Spinal cord (tissue), 10 donors: ENCODE measurements at places on chromosomes 3 and 15. TPM values are rescaled to one million over a fixed set of nuclear protein-coding genes. Genes with fewer than 3 reads are reported as not detected.
A peak's percentile ranks its signal among the peaks of the same experiment; 100 is the strongest.

DNA sequence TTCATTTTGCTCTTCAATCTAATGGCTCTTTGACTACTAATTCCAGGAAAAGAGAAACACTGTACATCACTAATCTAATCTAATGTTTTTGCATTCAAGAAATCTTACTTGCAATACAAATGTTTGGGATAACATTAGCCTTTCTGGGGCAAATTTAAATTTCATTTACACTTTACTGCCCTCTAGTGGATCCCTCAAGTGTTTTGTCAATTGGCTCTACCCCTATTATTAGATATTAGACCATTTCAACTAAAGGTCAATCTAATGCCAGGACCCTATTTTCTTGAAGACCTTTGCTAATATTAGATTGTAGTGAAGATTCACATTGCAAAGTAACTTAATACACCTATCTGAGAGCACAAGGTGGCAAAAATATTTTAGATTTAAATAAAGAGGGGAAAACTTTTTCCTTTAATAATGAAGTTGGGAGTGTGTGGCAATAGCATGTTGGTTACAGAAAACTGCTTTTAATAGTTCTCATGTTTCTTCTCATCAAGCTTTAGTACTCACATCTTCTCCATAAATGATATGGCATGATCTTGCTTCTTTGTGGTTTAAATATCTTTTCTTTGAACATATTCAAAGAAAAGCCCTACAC, 5.0 kb downstream of the C2CD4A start:
- H3K36me3 ChIP-seq = no peaks in the 10 kb centered on the region
- peaks cover 32% of the 10 kb centered on the region for H3K27me3 ChIP-seq
- DNase-seq = no peak
- H3K4me3 ChIP-seq = no peak overlapping the region
- peaks cover 7% of the 10 kb centered on the region for H3K4me1 ChIP-seq
- H3K27ac ChIP-seq = no peak overlapping the region

- DNase-seq = no peak
- H3K27ac ChIP-seq = no peak overlapping the region
- H3K4me3 ChIP-seq = no peak overlapping the region
Observed at GRCh38 chr3:160296591-160296990, 71.4 kb downstream of the C3orf80 start.

DNA sequence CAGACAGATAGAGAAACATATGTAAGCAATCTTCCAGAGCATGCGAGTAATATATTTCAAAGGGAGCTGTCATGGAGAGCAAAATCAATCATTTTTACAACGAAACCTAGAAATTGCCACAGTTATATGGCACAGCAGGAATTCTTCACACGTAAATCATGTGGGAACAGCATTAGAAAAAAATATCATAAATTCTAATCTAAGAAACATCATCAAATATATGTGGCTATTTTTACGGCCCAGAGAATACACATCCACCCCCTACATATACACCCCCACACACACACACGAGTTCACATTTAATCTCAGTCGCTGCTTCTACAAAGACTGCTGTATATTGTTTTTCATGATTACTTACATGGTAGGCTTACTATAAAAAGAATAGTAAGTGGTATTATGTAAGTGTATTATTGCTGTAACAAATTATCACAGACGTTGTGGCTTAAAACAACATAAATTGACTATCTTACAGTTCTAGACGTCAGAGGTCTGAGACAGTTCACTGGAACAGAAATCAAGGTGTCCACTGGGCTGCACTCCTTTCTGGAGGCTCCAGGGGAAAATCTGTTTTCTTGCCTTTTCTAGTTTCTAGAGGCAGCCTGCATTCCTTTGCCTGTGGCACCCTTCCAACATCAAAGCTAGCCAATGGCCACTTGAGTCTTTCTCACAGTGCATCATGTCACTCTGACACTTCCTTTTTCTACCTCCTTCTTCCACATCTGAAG, 363.3 kb downstream of the ULK4 start:
- H3K4me3 ChIP-seq = no peak overlapping the region
- DNase-seq = no peak
- H3K4me1 ChIP-seq = no peaks in the 10 kb centered on the region

DNA sequence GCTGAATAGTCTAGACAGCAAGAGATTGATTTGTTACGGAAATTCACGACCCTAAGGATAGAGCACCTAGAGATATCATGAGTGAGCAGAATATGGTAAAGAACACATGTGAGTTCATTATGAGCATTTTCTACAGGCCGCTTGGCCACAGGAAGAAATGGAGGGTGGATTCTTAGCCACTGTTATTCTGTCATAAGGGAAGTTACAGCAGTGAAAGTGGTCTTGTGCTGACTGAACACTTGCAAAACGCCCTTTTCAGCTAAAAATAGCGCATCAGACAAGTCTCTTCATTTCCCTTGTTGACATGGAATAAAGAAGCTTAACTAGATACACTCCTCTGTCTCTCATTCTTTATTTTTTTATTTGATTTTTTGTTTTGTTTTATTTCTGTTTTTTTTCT, 19.8 kb downstream of the DGKG start:
- no peak overlapping the region for H3K4me3 ChIP-seq
- no peak for DNase-seq
- no peaks in the 10 kb centered on the region for H3K27me3 ChIP-seq

GRCh38 chr3:149292666-149293065, 40.8 kb downstream of the TM4SF18 start:
- H3K4me1 ChIP-seq = no peaks in the 10 kb centered on the region
- no peak for DNase-seq
- H3K36me3 ChIP-seq = no peaks in the 10 kb centered on the region
- no peak overlapping the region for H3K4me3 ChIP-seq
- no peaks in the 10 kb centered on the region for H3K27me3 ChIP-seq
- H3K27ac ChIP-seq = no peak overlapping the region

DNA sequence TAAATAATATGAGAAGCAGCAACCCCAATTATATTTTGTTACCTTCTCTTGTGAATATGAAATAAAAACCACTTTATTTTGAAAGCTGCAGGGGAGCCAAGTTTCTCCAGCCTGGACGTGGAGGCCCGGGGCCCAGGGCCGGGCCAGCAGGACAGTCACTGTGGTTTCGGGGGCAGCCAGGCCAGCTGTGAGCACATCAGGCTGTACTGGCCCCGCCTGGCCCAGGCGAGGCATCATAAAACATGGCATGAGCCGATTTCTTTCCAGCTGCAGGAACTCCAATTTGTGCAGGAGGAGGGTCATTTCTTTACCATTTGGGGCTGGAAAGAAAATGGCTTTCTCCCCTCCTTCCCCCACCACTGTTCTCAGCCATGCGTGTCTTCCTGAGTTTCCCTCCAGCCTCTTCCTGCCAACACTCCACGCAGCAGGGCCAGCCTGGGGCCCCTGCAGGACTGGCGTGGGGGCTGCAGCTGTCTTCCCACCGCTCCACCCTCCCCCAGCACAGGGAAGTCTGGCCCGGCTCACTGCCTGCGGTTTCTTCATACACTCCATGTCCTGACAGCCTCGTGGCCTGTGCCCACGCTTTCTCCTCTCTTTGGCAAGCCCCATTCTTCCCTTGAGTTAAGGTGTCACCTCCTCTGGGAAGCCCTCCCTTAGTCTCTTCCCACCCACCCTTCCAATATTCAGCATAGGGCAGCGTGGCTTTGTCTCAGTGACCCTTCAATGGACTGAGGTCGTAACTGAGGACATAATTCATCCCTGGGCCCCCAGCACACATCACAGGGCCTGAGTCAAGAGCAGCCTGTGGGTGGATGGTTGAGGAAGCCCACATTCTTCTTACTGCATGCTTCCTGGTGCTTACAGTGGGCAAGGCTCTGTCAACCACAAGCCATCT, 135.8 kb downstream of the CHSY1 start:
- peak overlapping the region; percentile 72 for H3K27ac ChIP-seq
- H3K36me3 ChIP-seq = no peaks in the 10 kb centered on the region
- H3K27me3 ChIP-seq = no peaks in the 10 kb centered on the region
- DNase-seq = no peak
- peaks cover 69% of the 10 kb centered on the region for H3K4me1 ChIP-seq

DNA sequence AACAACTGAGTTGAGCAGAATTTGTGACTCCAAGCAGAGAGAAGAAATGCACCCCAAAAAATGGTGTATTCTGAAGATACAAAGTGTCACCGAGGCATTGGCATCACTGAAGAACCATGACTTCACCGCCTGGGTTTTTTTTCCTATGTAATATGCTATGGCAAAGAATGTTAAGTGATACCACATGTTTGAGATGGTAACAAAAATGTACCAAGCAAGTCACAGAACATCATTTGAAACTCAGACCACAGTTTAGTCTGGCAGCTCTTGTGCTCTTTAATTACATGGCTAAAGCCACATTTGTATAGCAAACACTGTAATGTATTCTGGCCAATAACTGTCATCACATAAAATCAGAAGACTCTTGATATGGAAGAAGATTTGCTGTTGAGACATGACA, 323.5 kb downstream of the ULK4 start:
- H3K27me3 ChIP-seq = no peaks in the 10 kb centered on the region
- no peak overlapping the region for H3K4me3 ChIP-seq
- no peaks in the 10 kb centered on the region for H3K4me1 ChIP-seq
- DNase-seq = no peak
- no peaks in the 10 kb centered on the region for H3K36me3 ChIP-seq

DNA sequence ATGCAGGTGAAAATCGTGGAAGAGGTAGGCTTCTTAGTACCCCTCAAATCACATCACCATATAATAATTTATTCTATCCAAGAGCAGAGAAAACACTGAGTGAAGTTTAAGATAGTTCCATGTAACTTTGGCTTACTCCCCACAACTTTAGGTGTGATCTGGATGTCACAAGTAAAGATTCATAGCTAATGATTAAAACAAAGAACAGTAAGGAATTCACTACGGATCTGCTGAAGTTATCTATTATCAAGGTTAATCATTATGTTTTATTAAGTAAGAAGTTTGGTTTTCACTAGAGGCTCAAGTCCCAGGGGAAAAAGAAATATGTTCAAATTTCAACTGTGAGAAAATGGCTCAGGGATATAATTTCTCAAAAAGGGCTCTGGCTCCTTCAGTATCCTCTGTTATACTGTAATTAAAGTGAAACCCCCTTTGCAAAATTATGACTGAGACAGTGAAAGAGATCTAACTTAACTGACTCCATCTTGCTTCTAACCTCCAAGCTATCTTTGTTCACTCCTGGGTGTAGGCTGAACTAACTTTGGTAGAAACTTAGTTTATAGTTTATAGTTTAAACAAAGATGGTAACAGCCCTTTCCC, 17.1 kb downstream of the CD80 start:
- H3K4me1 ChIP-seq = no peaks in the 10 kb centered on the region
- no peaks in the 10 kb centered on the region for H3K36me3 ChIP-seq
- DNase-seq = no peak
- no peak overlapping the region for H3K4me3 ChIP-seq
- no peaks in the 10 kb centered on the region for H3K27me3 ChIP-seq

- H3K4me1 ChIP-seq = peaks cover 11% of the 10 kb centered on the region
- H3K27ac ChIP-seq = no peak overlapping the region
- H3K36me3 ChIP-seq = no peaks in the 10 kb centered on the region
Observed at GRCh38 chr3:196093317-196094111, 11.6 kb upstream of the TFRC start.

GRM2 gene
- 1.3 TPM for total RNA-seq

- no peak overlapping the region for H3K4me3 ChIP-seq
- peaks cover 8% of the 10 kb centered on the region for H3K27me3 ChIP-seq
- no peaks in the 10 kb centered on the region for H3K36me3 ChIP-seq
- H3K27ac ChIP-seq = no peak overlapping the region
- H3K4me1 ChIP-seq = peaks cover 42% of the 10 kb centered on the region
- DNase-seq = no peak
Observed at GRCh38 chr3:72338082-72338941, 509.9 kb downstream of the SHQ1 start.

STAB1 gene
- total RNA-seq = 79.7 TPM

P2RY13 gene
- 15.3 TPM for total RNA-seq

GRCh38 chr15:93619597-93619996, 530.6 kb upstream of the RGMA start:
- no peak overlapping the region for H3K27ac ChIP-seq
- no peaks in the 10 kb centered on the region for H3K27me3 ChIP-seq
- H3K4me1 ChIP-seq = no peaks in the 10 kb centered on the region
- H3K4me3 ChIP-seq = no peak overlapping the region
- H3K36me3 ChIP-seq = no peaks in the 10 kb centered on the region

GRCh38 chr3:42672515-42672914, 12.8 kb upstream of the KLHL40 start:
- H3K27me3 ChIP-seq = no peaks in the 10 kb centered on the region
- H3K36me3 ChIP-seq = no peaks in the 10 kb centered on the region
- H3K4me3 ChIP-seq = no peak overlapping the region
- peaks cover 11% of the 10 kb centered on the region for H3K4me1 ChIP-seq
- DNase-seq = no peak
- no peak overlapping the region for H3K27ac ChIP-seq

NTRK3 gene
- 62.7 TPM for total RNA-seq

GRCh38 chr3:39809995-39810595, 686 bp downstream of the MYRIP start:
- peaks cover 30% of the 10 kb centered on the region for H3K27me3 ChIP-seq
- peak overlapping the region; percentile 36 for H3K27ac ChIP-seq
- H3K4me1 ChIP-seq = peaks cover 21% of the 10 kb centered on the region
- H3K4me3 ChIP-seq = peak overlapping the region; percentile 55
- H3K36me3 ChIP-seq = no peaks in the 10 kb centered on the region
- no peak for DNase-seq

DNA sequence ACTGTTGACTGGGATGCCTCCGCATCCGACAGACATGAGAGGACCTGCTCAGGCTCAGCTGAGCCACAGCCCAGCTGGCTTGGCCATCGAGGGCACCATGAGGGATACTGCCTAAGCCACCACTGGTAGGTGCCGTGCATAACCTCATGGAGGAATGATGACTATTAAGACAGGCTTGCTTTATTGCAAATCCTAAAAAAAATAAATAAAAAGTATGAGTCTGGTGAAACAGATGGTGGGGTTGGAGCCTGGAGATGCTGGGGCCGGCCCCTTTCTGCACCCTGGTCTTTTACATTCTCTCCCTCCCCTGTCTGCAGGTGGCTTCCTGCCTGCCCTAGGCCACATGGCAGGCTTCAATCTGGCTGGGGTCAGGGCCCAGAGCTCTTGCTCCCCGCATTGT, 24.0 kb upstream of the RAD18 start:
- H3K36me3 ChIP-seq = peaks cover 49% of the 10 kb centered on the region
- H3K27ac ChIP-seq = no peak overlapping the region
- H3K27me3 ChIP-seq = no peaks in the 10 kb centered on the region
- no peak overlapping the region for H3K4me3 ChIP-seq

TTLL13 gene
- total RNA-seq = 0.30 TPM
